ENCODE measurements at places on chromosomes 3 and 15.

DNA sequence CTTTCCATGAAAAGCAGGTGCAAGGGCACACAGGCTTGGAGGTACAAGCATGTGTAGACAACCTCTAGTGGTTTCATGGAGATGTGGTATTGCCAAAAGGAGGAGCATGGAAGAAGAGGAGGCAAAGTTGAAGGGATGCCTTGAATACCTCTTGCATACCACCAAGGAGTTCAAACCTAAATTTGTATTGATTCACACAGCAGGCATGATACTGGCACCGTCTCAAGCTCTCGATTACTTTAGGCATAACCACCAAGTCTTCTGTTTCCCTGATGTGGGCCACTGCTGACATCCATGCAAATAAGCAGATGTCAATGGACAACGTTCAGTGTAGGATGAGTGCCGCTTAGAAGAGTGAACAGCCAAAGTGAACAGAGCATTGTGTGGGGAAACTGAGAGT, 87.1 kb downstream of the SCN11A start:
- DNase-seq: no peak

DNA sequence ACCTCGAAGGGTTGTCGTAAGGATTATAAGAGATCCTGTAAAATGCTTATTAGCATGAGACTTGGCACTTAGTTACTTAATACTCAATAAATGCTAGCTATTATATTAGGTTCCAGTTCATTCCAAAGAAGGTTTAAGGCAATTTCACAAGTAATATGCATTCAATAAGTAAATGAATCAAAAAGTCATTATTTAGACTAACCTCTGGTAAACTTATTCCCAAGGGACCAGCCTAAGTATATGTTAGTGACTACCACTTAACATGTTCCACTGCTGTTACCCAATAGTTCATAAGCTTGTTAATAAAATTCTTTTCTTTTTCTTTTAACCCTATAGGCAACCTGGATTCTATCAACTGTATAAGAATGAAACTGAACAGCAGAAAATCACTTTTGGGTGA, 5.1 kb downstream of the PDCD10 start:
- no peak for DNase-seq

DNA sequence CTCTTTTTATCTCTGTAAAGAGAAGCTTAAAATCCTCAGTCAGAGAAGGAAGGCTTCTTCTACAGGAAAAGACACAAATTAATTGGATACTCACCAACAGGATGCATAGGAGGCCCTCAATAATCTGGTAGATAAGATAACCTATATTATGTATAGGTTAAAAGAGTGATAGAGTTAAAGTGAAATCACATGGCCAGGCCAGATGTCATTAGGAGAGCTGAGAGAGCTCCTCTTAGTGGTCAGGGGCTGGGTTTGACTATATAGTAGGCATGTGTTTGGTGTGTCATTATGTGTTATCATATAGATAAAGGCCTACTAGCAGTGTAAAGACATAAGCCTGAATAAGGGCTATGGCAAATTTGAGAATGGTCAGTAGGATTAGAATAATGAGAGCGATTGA, 479.3 kb downstream of the EPHA3 start:
- no peak for DNase-seq

- DNase-seq: no peak
Measured at GRCh38 chr3:111285694-111286093, 214.1 kb downstream of the NECTIN3 start.

DNA sequence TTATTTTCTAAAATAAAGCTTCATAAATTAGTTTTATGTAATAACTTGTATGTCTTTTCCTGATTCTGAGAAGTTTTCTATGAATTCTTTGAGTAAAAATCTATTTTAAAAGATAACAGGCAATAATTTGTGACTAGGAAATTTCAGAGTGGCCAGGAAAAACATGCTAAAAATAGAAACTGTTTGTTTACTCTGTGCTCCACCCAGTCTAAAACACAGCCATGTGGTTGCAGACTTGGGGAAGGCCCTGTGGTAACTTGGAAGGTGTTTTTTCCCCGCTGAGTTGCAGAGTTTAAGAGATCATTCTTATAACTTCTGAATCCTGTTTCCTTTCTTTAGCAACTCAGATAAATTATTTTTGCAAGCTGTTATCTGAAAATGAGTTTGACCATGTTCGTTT, 21.9 kb downstream of the PLCL2 start:
- DNase-seq: no peak

DNA sequence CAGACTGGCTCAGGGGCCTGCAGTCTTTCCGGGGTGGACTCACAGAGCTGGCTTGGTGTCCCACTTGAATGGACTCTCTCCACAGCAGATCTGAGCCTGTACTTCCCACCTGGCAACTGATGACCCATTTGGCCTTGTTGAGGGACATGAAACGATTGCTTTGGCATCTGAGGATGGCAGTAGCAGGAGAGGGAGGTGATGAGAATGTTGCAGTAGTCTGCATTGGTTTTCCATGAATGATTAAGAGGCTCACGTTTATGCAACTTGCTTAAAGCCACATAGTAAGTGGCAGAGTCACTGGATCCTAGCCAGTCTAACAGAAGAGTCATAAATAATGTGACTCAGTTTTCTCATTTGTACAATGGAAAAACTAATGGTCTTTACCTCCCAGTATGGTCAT, 21.9 kb downstream of the IL20RB start:
- DNase-seq: no peak

DNA sequence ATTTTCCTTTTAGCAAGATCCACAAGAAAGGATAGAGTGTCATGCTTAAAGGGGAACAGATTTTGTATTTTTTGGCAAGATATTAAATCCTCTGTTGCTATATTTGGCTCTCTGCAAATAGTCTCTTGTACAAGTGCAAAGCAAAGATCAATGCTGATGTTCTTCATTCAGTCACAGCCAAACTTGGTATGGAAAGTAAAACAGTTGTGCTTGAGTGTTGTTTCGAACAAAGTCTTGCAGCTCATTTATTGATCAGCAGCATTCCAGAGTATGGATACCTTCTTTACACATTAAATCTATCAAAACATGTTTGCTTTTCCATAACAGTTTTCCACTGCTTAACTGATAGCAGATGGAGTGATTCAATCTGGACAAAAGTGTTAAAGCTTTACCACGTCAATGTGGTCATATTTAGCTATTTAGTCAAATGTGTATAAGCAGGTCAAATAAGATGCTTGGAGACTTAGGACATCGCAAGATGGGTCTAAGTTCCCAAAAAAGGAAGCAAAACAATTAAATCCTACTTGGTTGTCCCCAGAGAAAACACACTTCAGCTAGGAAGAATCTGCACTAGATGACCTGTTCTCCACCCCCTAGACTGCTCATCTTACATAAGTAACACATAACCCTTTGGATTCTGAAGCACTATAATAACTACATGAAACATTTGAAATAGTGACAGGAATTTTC, 52.4 kb downstream of the VGLL3 start:
- DNase-seq: no peak

DNA sequence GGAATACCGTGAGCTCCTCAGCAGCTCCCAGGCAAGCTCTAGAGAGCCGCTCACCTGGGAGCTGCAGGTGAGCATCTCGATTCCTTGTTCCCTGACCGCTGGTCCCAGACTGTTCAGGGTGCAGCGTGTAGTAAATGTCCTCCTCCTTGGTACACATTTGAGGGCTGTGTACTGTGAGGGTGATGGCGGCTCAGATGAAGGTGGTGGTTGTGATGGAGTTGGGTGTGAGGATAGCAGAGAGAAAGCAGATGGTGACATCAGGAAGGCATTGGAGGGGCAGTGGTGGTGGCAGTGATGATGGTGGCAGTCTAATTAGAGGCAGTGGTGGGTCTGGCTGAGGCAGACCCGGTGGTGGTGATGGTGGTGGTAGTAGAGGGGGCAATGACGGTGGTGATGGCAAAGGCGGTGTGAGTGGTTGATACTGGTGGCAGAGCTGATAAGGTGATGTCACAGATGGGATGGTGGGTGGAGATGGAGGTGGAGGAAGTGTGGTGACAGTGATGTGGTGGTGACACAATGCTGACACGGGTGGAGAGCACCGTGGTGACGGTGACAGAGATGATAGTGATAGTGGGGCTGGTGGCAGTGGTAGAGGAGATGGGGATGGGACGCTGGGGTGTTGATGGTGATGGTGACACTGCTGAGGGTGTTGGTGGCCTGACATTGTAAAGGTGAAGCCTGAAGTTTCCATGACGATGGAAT, at the start of gene DNAJB8:
Gene DNAJB8, minus strand, starts transcription at position 51 of the 702 bp plus-strand sequence. CDS start 3,645 bp downstream, outside the sequence.
- no peak for DNase-seq

DNA sequence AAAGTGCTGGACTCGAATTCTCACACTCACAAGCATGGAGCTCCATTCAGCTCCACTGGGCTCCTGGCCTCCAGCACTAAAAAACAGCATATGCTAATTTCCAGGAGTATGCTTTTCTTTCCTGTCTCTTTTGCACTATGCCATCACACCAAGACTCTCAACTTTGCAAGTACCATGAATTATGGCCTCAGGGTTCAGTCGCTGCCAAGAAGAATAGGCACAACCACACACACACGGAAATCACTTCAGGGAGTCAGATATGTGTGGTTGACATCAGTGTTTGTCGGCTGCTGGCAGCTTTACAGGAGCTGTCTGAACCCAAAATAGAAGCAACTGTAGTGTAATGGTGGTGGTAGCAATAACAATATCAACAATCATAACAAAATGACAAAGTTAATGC, 305.0 kb upstream of the SLCO3A1 start:
- no peak for DNase-seq

DNA sequence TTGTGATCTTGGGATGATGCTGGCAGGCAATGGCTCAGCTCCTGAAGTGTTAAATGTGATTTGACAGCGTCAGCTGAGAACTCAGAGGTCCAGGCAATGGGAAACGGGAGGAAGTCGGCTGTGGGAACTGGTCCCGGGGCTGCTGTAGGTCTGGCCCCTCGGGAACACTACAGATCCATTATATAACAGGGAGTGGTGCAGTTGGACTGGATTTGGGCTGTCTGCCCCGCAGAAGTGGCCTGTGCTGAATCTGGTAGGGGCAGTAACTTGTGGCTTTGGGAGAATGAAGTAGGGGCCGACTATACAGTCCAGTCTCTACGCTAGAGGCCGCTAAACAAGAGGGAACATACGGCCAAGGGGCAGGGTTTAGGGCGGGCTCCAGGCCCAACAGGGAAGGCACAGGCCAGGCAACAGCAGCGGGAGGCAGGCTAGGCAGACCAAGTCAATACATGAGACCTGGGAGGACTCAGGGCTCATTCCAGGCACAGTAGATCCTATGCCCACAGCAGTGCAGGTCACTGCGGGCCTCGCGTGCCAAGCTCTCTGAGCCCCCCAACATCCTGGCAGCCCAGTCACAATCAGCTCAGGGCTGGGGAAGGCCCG, 20.3 kb upstream of the IL16 start:
- DNase-seq: no peak

DNA sequence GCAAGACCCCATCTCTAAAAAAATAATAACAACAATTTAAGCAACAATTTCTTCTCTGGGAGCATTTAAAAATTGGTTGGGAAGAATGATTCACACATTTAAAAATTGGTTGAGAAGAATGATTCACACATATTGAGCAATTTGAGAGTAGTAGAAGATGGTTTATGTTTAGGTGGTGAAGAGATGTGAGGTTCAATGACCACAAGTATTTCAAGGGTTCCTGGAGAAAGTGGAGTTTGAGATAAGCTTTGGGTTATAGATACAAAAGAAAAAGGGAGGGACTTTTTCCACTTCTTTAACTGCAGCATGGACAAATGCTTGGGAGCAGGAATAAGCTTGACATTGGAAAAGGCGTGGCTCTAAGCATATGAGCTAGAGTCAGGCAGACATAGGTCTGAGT, 145.7 kb upstream of the NPHP3 start:
- DNase-seq: no peak
